Bone marrow (tissue), 2 donors: ENCODE measurements at places on chromosomes 5 and 9.

DNA sequence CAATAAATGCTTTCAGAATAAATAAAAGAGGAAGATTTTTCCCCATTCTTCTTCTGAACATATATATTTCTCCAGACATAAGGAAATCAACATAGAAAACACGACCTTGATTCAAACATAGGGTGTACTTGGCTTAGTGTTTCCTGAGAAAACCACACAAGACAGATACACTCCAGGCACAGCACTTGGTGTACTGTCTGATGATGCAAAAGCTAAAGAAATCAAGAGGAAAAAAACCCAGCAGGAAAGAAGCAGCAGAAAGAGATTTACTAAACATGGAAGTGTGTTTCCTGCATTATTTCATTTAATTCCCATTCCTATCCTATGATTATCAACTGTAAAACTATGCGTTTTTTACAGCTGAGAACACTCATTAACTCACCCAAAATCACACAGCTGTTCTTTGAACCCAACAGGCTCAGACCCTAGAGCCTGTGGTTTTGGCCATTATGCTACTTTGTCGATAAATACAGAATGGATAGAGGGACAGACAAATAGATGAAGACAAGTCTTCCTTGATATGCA lies 46.1 kb downstream of the NIPAL4 start:
- DNase-seq, result no peak

GRCh38 chr9:18122171-18122570 lies 351.8 kb upstream of the ADAMTSL1 start:
- DNase-seq, result peak; percentile 59

- no peak for DNase-seq
Measured at GRCh38 chr5:150600616-150601490, 39.6 kb upstream of the SYNPO start.

GRCh38 chr5:120926471-120926870 lies 462.4 kb downstream of the PRR16 start:
- no peak for DNase-seq

- DNase-seq, result no peak
Measured at GRCh38 chr5:132807163-132807838, 5.8 kb upstream of the SOWAHA start.

GRCh38 chr5:56900858-56901578 lies 8.4 kb upstream of the SETD9 start:
- DNase-seq, result no peak

DNA sequence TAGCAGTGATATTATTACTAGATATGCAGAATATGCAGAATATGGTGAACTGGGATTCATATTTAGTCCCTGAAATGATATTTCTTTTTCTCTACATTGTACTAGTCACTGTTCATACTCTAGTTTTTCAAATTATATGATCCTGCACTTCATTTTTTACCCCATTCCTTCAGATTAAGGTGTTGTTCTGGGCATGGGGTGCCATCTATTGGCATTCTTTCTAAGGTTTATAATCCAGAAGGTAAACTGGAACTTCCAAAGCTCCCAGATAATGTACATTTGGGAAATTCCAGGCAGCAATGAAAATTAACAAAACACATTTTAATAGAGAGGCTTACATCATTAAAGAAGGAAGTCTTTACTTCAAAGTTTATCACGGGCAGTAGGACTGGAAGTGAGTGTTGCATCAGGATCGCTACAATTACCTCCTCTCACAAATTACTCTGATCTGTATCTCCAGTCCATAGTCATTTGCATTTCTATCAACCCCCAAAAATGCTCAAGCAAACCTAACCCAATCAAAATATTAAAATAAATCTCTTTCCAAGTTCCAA lies 12.5 kb downstream of the RFX3 start:
- no peak for DNase-seq

- DNase-seq, result no peak
Measured at GRCh38 chr9:98605116-98605515, 103.6 kb downstream of the GABBR2 start.

DNA sequence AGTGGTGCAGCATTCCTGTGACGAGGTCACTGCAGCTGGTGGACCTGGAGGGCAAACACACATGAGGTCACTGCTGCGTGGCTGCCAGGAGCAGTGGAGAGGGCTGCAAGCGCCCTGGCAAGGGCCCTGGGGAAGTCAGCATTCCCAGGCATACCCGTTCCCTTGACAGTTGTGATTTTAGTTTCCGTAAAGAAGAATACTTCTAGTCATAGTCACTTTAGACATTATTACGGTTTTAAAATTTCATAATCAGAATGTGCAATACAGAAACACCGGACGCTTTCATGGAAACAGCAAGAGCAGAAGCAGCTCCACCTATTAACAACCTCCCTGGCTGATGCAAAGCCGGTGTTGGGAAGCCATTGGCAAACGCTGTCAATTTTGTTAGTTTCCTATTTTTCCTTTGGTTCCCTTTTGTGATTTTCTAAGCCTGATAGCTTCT lies 129.8 kb downstream of the GADD45G start:
- DNase-seq, result no peak

GRCh38 chr9:122020398-122020797 lies 72.7 kb downstream of the TTLL11 start:
- DNase-seq, result no peak

- no peak for DNase-seq
Measured at GRCh38 chr5:34740389-34740806, 84.3 kb downstream of the RAI14 start.

GRCh38 chr5:54514291-54514690 lies 3.3 kb upstream of the SNX18 start:
- DNase-seq, result no peak

DNA sequence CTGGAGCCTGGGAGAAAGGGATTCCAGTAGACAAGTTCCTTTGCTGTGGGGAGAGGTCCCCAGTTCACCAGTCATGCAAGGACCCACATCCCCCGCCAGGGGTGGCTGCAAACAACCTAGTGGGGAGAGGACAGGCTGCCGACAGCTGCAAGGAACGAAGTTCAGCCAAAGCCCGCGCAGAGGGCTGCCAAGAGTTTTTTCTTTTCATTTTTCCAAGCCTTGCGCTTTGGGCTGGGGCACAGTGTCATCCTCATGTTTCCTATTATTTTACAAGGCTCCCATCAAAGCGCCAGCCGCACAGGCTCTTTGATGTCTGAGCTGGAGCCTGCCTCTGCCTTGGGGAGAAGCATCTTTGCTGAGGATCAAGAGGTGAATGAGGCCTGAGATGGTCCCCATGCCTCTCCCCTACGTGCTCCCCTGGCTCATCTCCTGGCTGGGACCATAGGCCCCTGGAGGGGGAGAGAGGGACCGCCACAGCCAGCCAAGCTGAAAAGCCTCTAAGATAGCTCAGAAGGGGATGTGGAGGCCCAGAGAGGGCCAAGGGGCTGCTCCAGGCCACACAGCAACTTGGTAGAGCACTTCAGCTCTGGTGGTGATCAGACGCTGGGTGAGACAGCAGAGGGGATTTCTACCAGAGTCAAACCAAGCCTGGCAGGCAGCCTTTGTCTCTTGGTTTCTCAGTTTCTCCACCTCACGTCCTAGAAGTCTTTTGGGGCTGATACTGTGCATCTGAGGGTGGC lies 50.4 kb upstream of the SYNPO start:
- DNase-seq, result no peak

DNA sequence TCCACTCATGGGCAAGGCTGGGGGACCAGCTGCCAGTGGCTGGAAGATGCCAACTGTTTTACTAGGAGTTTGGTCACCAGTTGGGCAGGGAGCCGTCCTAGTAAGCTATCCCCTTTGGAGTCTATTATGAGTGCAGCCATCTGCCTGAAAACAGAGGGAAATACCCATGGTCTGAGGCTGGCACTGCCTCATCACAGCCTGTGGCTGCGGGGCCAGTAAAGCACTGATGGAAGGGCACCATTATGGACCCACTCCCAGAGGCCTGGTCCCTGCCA lies 187.2 kb upstream of the PANK3 start:
- no peak for DNase-seq

DNA sequence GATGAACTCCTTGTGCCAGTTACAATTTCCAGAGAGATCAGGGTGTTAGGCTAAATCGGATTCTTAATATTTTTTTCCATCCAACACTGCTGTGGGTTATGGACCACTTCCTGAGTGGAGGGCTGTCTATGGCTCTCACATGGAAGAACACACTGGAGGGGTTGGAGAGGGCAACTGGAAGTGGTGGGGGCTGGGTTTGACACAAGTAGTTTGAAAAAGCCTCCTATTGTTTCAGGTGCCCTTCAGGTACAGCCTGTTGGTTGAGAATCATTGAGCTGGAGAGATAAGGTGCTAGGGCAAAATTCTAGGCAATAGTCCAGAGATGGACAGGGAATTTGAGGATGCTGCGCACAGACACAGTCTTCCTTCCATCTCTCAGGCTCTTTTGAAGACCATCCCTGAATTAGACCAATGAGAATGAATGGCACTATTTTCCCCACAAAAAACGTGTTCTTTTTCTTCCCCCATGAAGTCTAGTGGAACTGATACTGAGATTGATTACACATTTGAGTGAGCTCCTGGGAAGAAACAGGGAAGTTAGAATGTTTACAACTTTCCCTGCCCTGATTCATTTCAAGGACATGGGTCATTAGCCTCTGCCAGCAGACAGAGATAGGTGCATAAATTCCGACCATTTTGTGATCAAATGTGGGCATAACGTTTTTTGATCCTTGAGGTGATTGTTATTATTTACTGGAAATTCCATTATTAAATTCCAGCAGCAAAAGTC lies 87.7 kb downstream of the ACER2 start:
- no peak for DNase-seq

DNA sequence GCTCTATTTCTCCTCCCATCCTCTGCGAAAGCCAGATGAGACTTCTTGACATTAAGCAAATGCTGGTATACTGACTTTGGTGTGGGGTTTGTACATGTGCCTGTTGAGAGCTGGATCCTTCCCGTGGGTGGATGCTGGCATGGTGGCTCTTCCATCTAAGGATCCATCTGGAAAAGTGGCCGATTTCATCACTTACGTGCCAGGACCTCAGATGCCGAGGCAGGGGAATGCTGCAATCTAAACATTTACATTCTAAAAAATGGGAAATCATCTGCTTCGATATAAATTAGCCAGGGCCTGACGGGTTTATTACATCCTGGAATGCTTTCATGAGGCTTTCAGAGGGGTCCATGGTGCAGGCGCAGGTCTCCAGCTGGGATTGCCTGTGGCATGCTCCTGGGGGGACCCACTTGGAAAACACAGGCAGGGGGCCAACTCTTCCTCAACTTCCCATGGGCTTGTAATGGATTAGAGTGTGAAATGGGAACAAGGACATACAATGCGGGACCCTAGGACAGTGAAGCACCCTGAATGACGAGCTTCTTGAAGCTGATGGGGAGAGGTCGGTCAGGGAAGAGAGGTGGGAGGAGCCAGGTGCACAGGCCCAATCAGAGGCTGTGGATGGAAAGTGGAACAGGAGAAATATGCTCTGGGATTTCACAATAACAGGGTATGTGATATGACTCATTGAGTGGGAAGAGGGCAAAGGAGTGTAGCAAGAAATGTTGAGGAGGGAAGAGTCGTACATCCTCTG lies 105.5 kb upstream of the PITX1 start:
- DNase-seq, result no peak

DNA sequence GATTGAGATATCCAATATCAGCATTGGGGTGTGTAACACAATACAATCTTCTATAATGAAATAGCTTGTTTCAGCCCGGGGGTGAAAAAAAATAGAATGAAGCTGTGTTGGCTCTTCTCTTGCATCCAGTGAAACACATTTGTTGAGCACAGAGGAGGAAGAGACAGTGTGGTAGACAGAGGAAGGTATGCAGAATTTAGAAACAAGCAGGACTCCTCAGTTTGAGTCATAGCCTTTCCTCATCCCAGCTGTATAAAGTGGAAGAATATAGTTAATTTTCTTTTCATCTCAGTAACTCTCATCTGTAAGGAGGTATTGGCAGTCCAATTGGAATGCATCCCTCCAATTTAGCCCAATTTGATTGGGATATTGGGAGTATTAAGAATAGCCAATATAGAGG lies 302.2 kb upstream of the VLDLR start:
- DNase-seq, result no peak

DNA sequence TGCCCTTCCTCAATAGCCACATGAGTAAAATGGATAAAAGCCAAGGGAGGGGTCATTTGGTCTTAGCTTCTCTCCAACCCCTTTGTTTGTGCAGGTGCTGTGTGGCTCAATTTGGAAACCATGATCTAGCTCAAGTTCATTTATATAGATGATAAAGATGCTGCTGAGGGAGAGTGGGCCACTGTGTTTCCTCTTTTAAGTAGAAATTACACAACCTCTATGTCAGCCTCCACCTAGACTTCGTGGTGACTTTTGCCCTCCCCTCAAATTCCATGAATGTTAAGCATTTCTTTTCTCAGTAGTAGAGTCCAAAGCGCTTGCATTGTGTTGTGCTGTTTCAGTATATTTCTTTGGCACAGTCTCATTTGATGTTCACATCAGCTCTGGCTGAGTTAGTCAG lies 241.4 kb downstream of the ARHGAP26 start:
- DNase-seq, result no peak

GRCh38 chr9:4433379-4433778 lies 56.9 kb upstream of the SLC1A1 start:
- no peak for DNase-seq

DNA sequence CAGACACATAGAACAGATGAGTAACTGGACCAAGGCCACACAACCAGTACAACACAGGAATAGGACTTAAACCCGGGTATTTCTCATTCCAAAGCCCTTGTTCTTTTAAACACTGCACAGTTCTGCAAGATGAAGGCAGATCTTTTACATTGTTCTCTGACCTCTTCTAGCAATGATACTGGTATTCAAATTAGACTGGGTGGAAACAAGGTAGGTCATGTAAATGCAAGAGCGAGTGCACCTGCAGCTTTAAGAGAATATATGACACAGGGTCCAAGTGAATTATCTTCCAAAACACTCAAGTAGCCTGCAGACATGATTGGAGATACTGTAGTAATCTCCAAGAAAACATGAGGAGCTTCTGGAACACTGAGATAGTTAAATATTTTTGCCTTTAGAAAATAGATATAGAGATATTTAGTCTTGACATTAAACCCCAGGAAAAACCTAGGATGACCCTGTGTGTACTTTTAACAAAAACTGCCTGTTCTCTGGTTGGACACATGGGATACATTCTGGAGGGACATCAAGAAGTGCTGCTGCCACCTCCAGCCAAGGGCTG lies 130.6 kb upstream of the EPB41L4A start:
- no peak for DNase-seq

- DNase-seq, result no peak
Measured at GRCh38 chr5:2817031-2817603, 65.6 kb upstream of the IRX2 start.

- no peak for DNase-seq
Measured at GRCh38 chr5:75890546-75890945, 173.3 kb upstream of the POC5 start.

GRCh38 chr5:163964671-163965070 lies 459.3 kb downstream of the MAT2B start:
- DNase-seq, result no peak

DNA sequence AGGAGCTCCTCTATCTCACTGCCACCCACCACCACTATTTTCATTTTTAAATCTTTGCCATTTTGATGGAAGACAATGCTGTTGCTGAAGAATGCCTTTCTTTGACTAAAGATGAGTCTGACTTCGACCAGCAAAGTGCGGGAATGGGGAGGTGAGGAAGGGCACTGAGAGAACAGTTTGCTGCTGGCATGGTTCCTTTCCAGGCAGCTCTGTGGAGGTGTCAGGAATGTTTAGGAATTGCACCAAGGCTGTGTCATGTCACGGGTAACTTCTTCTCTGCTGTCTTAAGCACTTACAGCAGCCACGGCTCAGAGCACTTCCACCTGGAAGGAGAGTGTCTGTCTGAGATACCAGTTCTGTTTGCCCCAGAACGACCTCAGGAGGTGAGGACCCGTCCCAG lies 41.4 kb upstream of the SHB start:
- DNase-seq, result no peak
